ENCODE measurements at places on chromosomes 4 and X.
A peak's percentile ranks its signal among the peaks of the same experiment; 100 is the strongest.

- no peak for DNase-seq
These were observed 94.3 kb upstream of the FAM47B start for GRCh38 chrX:34848281-34848680.

- no peak for DNase-seq
These were observed 77.4 kb downstream of the ANKRD17 start for GRCh38 chr4:73181231-73181630.

DNA sequence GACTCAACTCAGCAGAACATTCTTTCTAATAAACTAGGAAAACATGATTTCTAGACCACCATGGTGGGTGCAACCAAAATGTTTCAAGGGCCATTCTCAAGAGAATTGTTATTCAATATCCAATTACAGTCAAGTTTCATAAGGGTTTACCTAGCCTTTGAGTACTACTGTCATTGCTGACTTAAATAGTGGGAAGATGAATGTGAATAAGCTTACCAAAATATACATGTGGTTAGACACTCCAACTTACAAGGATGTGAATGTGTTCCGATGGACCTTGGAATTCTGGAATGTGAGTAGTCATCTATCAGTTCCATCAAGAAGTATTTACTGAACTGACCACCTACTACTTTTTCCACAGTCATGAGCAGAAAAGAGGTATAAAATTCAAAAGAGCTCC, 16.9 kb downstream of the SH3RF1 start:
- no peak for DNase-seq

- DNase-seq, result peak; percentile 63
These were observed 176.0 kb downstream of the MGST2 start for GRCh38 chr4:139841464-139842195.

DNA sequence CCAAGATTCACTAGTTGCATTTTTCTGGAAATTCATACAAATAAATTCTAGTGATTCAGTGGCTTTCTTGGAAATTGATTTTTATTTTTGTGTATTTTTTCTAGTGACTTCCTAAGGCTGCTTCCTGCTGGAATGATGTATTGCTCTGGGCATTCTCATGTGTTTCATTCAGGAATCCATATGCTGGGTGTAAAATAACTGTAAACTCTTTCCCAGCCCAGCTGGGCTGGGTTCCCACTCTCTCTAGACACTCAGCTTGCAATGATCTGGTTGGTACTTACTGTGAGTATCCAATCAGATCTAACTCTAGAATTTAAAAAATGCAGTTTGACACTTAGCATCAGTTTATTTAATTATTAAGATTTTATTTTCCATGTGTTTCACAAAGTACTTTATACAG, 882.2 kb downstream of the STIM2 start:
- DNase-seq, result no peak

DNA sequence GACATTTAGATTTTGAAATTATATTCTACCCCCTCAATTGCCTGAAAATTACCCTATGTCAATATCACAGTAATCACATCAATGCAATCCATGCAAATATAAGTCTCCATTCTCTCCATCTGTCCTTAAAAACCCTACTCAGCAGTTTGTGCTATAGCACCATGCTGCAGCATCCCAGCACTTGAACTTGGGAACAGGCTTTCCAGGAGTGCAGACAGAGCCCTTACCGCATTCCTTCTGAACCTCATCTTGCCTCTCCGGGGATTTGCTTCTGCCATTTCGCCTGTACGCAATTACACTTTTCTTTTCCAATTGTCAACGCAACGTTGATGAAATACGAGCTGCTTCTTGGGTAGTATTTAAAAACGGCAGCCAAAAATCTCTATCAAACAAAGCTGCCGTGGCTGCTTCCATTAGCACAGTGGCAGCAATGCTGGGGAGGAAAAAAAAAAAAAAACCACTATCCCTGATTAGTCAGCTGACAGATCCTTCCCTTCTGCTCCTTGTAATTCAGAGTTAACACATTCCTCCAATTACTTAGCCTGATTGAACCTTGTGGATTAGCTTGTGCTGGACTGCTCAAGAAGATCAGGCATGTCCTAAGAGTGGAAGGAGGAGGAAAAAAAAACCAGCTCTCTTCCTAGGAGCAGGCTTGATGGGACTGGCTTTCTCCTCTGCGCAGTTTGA, 65.6 kb downstream of the MCF2 start:
- no peak for DNase-seq

DNA sequence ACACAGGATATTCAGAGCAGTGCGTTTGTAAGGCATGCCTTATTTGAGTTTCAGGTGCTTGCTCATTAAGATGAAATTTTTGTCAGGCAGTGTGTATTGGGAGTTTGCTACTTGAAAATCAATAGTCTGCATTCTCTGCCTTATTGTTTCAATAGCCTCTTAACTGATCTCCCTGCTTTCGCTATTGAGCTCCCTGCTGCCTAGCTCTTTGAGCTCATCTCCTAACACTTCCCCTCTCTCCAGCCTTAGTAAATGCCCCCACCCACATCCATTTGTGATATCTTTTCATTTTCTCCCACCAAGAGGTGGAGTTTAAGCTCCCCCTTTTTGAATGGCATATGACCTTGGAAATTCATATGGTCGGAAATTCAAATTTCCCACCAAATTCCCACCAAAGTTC, 256.6 kb downstream of the IL1RAPL1 start:
- no peak for DNase-seq

DNA sequence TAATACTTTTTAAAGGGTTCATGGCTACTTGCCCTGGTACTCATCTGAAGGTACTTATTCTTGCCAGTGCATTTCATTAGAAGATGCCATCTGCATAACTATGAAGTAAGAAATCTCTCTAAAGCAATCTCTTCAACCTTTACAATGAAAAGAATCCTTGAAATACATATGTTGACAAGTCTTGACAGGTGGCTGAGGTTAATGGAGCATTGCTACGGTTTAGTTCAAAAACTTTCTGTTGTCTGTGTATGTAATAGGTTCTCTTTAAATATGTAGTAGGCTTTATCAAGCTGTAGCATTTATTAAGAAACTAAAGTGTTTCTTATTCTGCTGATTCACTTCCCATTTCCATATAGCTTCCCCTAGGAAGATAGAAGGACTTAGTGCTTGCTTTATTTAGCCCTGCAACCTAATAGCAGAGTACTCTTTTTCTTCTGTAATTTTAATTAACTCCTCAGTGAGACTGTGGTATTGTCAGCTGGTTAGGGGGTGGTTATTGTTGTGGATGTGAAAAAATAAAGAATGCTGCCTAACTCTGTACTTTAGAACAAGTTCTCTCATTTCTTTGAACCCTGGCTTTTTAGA, 39.3 kb downstream of the SLAIN2 start:
- DNase-seq, result no peak

GRCh38 chr4:38067499-38067898, 107.3 kb downstream of the PTTG2 start:
- DNase-seq, result no peak

- no peak for DNase-seq
These were observed 82.4 kb upstream of the PACRGL start for GRCh38 chr4:20617678-20618396.

DNA sequence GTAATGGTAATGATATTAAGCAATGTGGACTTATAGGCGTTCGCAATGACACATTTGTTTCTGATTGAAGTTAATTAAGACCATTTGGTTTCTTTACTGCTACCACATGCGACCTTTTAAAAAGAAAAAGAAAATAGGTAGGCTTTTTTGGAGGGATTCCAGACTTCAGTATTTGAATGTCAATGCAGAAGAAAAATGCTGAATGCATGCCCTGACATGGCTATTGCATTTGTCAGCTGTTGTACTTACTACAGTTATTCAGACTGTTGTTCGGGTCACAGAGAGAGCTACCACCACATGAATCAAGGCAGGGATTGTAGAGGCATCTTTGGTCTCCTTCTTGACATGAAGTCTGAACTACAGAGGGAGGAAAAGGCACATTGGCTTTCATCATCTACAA, 163.7 kb downstream of the CORIN start:
- no peak for DNase-seq

- no peak for DNase-seq
These were observed 57.2 kb downstream of the EGF start for GRCh38 chr4:109969919-109970318.

DNA sequence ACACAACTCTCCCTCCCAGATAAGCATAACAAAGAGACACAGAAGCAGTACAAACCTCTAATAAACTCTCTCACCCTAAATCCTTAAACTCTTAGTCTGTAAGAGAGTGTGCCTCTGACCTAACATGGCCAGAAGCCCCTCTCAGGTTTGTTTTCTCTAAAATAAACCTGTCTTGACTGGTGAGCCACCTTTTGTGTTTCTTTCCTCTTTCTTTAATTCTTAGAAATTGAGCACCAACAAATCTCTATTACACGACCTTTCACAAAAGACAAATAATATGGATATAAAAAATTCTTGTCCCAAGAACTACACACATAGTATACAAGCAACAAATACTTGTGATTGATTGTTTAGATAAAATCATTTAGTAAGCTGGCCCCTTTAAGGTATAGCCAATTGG, 573.7 kb downstream of the EPHA5 start:
- DNase-seq, result no peak

GRCh38 chr4:125447551-125448290, 133.0 kb downstream of the FAT4 start:
- no peak for DNase-seq

GRCh38 chrX:43750248-43750676, 94.2 kb downstream of the MAOA start:
- no peak for DNase-seq

DNA sequence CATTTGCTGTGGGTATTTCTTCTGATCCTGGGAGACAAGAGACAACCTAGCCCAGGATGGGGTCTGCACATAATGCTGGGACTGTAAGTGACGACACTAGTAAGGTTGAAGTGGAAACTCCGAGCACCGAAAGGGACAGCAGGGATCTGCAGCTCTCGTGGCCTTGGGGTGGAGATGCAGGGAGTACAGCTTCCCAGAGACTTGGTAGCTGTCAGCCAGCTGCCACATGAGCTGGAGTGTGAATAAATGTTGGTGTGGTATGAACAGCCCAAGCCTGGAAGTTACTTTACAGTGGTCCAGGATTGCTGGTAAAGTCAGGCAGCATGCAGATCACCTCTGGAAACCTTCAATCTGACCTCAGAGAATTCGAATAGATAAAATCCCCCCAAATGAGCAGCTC, 97.6 kb downstream of the FAM193A start:
- no peak for DNase-seq

DNA sequence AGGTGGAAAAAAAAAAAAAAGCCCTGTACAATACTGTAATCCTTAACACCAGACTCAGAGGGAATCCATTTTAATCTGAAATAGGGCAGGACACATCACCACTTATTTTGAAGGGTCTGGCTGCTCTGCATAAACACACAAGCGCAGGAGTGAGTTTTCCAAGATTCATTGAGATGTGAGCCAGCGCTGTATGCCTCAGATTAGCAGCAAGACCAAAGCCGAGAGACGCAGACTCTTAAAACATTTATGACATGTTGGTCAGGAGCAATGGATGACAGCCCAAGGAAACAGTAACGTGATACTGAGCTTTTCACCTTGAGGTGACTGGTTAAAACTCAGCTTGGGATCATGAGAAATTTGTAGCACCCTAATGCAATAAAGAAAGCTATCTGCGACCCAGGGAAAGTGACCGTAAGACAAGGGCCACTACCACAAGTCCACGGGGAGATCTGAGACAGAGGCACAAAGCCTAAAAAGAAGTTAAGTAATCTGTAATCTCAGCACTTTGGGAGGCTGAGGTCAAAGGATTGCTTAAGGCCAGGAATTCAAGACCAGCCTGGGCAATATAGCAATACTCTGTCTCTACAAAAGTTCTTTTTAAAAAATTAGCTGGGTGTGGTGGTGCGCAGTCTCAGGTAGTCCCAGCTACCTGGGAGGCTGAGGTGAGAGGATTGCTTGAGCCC, 210.6 kb downstream of the COL25A1 start:
- DNase-seq, result no peak

DNA sequence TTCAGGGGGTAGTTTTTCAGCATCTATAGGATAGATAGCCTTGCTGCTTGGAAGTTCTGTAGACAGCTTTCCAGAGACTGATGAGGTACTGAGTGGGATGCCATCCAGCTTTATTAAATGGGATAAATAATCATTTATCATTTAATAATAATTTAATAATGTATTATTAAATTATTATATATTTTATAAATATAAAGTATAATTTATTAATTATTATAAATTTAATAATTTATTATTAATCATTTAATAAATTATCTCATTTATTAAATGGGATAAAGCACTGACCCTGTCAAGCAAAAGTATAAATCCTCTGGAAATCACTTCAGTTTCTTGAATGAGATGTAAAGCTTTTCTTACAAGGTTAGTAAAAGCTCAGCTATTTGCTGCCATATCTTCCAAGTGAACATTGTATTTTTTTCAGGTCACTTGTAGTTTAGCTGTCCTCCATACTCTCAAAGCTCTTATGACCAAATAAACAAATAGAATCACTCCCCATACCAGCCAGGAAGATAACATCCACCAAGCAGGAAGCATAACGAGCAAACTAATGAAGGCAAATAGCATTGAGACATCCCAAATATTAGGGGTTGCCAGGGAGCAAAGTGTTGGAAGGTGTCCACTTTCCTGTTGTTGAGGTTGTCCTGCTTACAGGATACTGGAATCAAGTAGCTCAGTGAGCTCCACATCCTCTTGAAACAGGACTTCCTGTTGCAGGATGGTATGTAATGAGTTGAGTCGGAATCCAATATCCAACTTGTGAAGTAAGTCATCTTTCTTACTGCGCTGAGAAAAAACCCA, 88.9 kb downstream of the ZNF674 start:
- no peak for DNase-seq

DNA sequence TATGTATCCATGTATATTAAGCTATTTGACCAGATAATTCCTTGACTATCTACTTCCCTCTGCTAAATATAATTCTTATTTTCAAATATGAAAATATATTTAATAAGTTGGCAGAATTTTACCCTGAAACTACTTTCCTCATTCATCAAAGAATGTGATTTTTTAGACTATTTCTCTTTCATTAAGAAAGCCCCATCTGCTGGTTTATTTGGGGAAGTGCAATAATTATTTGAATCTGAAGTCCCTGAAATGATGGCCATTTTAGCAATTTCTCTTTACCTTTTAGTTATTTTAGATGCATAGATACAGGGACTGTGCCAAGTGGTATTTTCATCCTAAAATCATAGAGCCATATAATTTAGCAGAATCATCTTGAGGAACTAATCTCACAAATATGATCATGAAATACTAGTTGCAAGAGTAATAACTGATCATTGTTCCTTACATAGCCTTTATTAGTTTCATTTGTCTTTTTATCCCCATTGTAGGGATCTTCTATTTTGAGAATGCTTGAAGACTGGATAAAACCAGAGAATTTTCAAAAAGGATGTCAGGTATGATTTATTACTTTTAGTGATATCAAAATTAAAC, 39.0 kb downstream of the ENPEP start:
- no peak for DNase-seq

- no peak for DNase-seq
These were observed at the start of gene FGF16 for GRCh38 chrX:77446908-77447652. Gene FGF16 (plus strand): TSS chrX:77447389. CDS start chrX:77447675, 286 bp downstream.

- DNase-seq, result no peak
These were observed 6.8 kb upstream of the ODAPH start for GRCh38 chr4:75549019-75549418.

GRCh38 chr4:61872983-61873382, 672.9 kb downstream of the ADGRL3 start:
- no peak for DNase-seq

GRCh38 chr4:77347351-77347966, 190.5 kb downstream of the CCNG2 start:
- no peak for DNase-seq

GRCh38 chr4:6226506-6226905, 26.2 kb upstream of the JAKMIP1 start:
- no peak for DNase-seq

Data from Peyer's patch (tissue), 4 donors.